Mesenteric fat pad (tissue), 1 donor: ENCODE measurements at places on chromosomes 2 and 18.

- no peak for DNase-seq
Observed at GRCh38 chr2:22397847-22398246, 987.1 kb upstream of the KLHL29 start.

DNA sequence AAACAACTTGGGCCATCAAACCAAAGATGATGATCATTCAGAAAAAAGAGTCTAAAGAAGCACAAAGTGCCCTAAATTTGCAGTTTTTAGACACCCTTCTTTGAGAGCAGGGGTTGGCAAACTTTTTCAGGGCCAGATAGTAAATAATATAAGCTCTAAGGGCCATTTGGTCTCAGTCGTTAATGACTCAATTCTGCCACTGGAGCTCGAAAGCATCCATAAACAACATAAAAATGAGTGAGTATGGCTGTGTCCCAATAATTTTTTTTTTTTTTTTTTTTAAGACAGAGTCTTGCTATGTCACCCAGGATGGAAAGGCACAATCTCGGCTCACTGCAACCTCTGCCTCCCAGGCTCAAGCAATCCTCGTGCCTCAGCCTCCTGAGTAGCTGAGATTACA lies 152.3 kb downstream of the DTNB start:
- no peak for DNase-seq

GRCh38 chr2:165634855-165635254 lies 159.2 kb downstream of the GALNT3 start:
- DNase-seq = no peak

GRCh38 chr2:128420776-128421175 lies 102.1 kb upstream of the HS6ST1 start:
- DNase-seq = peak; percentile 62

DNA sequence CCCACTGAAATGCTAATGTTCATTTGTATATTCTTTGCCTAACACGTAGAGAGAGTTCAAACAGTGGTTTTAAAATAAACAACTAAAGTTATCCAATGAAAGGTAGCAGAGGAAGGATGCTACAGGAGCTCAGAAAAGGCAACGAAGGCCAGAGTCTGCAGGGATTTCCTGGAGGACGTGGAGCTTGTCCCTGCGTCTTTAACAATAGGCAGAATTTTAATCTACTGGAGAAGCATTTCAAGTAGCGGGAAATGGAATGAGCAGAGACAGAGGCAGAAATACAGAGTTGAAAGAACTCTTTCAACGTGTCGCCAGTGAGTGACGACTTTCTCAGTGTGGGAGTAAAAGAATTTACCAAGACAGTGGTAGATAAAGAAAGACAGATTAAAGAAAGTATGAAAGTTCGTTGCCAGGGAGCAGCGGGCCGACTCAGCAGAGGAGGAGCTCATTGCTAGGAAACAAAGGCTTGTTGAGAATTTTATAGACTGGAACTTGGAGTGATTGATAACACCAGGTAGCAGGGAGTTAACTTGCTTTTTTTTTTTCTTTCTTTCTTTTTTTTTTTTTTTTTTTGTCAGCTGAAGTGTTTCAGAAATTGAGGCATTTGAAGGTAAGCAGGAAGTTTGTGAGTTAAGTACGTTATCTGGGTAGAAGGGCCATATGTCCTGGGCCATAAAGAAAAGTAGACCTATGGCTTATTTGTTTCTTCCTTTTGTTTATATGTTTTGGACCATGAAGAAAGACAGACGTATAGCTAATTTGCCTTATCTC lies 625 bp upstream of the NBAS start:
- DNase-seq = no peak

DNA sequence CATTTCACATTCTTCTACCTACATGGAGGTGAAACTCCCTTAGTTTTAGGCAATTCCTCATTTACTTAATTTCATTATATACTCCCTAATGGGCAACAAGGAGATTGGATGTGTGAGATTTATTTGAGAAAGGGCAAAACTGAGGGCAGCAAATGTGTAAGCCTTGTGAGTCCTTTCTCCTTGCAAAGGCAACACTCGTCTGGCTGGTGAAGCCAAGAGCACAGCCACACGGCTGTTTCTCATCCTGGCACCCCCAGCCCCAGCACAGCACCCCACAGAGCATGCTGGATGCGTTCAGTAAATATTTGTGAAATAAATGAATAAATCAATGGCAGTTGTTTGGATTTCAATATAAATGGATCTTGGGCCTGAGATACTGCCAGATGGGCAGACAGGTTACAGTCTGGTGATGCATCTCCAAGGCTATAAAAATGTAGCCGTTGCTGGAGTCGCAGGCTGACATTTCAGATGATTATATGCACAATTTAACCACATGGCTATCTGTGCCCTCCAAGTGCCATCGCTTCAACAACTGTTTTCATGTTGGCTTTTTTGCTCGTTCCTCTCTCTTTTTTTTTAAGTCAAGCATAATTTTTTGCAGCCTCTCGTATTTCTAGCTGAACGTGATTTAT lies 154.1 kb upstream of the REV1 start:
- no peak for DNase-seq

DNA sequence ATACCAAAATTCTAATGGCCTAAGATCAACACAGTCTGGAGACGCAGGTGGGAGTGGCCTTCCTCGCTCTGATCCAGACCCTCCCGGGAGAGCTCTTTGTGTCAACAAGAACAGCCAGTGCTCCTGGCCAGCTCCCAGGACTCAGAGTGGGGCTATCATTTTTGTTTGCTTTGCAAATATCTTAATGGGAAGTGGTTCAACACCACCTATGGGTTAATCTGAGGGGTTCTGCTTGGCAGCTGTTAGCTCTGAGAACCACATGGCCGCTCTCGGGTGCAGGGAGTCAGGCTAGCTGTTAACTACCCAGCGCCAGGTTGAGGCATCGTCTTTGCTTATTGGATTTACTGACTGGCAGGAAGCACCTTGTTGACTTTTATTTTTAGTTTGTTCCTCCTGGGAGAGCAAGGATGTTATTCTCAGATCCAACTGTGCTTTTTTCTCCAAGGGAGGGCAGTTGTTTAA lies 184.8 kb upstream of the SP5 start:
- no peak for DNase-seq

GRCh38 chr2:49225126-49225525 lies 70.8 kb upstream of the FSHR start:
- DNase-seq = no peak

- DNase-seq = no peak
Observed at GRCh38 chr18:53126210-53126609, 786.2 kb downstream of the DCC start.

GRCh38 chr2:13109516-13109915 lies 392.8 kb downstream of the TRIB2 start:
- DNase-seq = no peak

GRCh38 chr2:8534386-8534728 lies 147.5 kb upstream of the ID2 start:
- no peak for DNase-seq

DNA sequence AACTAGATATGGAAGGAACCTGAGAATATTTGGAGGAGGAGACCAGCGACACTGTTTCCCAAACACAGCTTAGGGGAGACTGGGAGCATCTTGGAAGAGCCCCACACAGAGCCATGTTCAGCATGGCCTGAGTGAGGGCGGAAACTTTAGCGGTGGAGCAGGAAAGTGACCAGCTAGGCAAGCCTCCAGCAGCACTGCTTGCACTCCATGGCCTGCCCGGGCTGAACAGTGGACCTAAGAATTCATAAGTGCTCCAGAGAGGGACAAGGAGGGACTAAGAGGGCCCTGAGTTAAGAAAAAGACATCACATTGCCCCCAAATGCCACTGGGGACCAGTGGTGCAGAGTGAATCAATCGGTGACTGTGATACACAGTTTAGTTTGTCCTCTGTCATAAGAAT lies 566.4 kb downstream of the TNS1 start:
- DNase-seq = no peak

GRCh38 chr2:174779361-174779928 lies 15.2 kb upstream of the CHRNA1 start:
- no peak for DNase-seq

DNA sequence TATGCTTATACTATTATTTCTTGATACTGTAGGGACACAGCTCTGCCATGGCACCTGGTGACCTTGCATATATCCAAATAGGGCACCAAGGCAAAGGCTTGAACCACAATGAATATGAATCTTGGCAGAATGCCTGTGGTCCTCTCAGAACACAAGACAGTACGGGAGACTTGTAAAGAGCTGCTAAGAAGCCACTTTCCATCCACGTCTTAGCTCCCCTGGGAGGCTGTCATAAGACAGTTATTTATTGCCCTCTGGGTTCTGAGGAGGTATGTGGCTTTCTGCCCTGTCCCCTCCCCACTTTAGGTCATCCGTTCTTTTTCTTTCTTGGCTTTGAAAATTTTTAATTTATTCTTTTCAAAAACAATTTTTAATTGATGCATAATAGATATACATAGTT lies 29.8 kb upstream of the MRPL33 start:
- no peak for DNase-seq
